Mesothelial cell of epicardium (in vitro differentiated cells): ENCODE measurements at places on chromosomes 4 and X.
A peak's percentile ranks its signal among the peaks of the same experiment; 100 is the strongest.

- no peak overlapping the region for H3K4me3 ChIP-seq
- H3K36me3 ChIP-seq: no peaks in the 10 kb centered on the region
- H3K4me1 ChIP-seq: no peaks in the 10 kb centered on the region
- H3K27me3 ChIP-seq: no peaks in the 10 kb centered on the region
Observed at GRCh38 chr4:96519291-96519690, 679.4 kb downstream of the PDHA2 start.

DNA sequence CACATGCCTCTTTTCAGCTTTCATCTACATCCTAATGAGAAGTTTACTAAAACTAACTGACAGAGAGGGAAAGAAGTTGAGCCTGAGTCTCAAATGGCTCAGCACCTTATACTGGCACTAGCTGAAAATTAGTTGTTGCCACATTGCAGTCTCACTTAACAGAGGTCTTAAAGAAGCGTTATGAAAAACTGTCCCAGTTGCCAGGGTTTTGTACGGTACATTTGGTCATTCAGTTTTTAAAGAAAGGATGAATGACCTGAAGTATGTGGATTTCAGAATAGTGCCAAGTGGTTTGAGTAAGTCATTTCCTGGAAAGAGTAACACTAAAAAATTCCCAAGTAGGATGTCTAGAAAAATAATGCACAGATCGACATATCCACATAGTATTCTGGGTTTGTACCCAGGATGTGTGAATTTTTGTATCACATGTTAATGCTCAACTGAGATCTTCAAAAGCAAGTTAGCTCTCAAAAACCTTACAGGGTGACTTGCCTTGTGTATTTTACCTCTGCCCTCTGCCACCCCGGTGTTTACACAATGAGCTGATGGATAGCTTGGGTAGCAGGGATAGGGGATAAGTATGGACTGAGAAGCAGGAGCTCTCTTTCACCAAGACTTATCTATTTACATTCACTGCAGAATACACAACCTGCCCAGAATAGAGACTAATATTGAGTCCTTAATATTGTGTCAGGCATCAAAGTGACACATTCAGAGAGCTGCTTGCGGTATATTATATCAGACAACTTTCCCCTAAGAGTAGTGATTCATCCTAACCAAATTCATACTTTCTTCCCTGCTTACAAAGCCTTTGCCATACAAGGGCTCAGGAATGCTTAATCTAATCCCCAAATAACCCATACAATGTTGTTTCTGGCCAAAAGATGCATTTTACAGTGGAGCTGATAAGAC lies 1075.7 kb upstream of the PABPC4L start:
- peaks cover 25% of the 10 kb centered on the region for H3K4me1 ChIP-seq
- H3K36me3 ChIP-seq: no peaks in the 10 kb centered on the region
- H3K27ac ChIP-seq: no peak overlapping the region

GRCh38 chrX:19555236-19555635 lies 39.9 kb upstream of the MAP3K15 start:
- no peak overlapping the region for H3K27ac ChIP-seq
- no peak for DNase-seq
- H3K4me1 ChIP-seq: no peaks in the 10 kb centered on the region
- no peaks in the 10 kb centered on the region for H3K27me3 ChIP-seq
- no peak overlapping the region for H3K4me3 ChIP-seq

- peaks cover 30% of the 10 kb centered on the region for H3K36me3 ChIP-seq
- peaks cover 6% of the 10 kb centered on the region for H3K4me1 ChIP-seq
- no peaks in the 10 kb centered on the region for H3K27me3 ChIP-seq
- no peak overlapping the region for H3K4me3 ChIP-seq
- no peak for DNase-seq
Observed at GRCh38 chr4:84917869-84918600, 48.5 kb downstream of the WDFY3 start.

DNA sequence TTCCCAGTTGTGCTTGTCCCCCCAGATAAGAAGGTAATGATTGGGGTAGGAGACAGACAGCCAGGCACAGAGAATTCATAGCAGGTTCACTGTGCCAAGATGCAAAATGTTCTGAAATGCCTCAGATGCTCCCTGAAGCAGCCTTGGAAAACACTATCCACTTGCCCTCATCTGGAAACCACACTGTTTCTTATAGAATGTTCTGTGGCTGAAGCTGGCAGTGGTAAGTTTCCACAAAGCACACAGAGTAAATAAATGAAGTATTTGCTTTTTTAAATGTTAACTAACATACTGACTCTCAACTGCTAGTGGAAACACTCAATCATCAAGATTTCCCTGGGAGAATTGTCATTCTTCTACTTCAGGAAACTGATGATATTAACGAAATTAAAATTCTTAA lies 311.4 kb downstream of the PRDM5 start:
- H3K27me3 ChIP-seq: no peaks in the 10 kb centered on the region
- H3K4me1 ChIP-seq: no peaks in the 10 kb centered on the region
- H3K27ac ChIP-seq: no peak overlapping the region
- H3K36me3 ChIP-seq: peaks cover 5% of the 10 kb centered on the region
- no peak for DNase-seq
- H3K4me3 ChIP-seq: no peak overlapping the region

DNA sequence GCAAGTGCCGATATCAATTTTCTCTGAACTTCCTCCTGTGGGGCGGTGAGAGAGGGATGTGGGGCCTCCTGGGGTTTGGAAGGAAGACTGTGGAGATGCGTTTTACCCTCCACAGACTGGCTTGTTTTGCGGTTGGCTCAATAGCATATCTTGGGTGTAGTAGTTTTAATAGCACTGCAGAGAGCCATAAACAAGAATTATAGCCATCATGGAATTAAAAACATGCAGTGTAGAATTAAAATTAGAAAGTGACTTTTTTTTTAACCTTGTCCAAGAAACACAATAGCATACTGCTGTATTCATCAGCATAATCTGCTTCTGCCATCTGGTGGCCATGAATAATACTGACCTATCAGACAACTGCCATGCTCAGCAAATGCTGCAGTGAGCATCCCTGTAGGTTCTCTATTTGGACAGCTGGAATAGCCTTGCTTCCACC lies 47.3 kb upstream of the SCML1 start:
- peak overlapping the region; percentile 5 for H3K27ac ChIP-seq
- H3K4me3 ChIP-seq: no peak overlapping the region
- peak; percentile 53 for DNase-seq
- no peaks in the 10 kb centered on the region for H3K27me3 ChIP-seq

- no peaks in the 10 kb centered on the region for H3K4me1 ChIP-seq
- no peak overlapping the region for H3K27ac ChIP-seq
Observed at GRCh38 chr4:6469898-6470501, 2.4 kb downstream of the PPP2R2C start.

- no peak overlapping the region for H3K27ac ChIP-seq
- peaks cover 27% of the 10 kb centered on the region for H3K4me1 ChIP-seq
- no peak for DNase-seq
- H3K36me3 ChIP-seq: no peaks in the 10 kb centered on the region
- H3K4me3 ChIP-seq: no peak overlapping the region
- no peaks in the 10 kb centered on the region for H3K27me3 ChIP-seq
Observed at GRCh38 chr4:52102587-52102986, 51.5 kb downstream of the SPATA18 start.
